Stimulated activated CD4-positive, alpha-beta T cell treated with anti-CD3 and anti-CD28 coated beads, TNF-alpha, amount 100 ng/mL, for 1 hour (primary cell): ENCODE measurements at places on chromosomes 11 and 22.

GRCh38 chr22:22556995-22557925 lies 1.8 kb downstream of the PRAME start:
- DNase-seq: no peak

GRCh38 chr11:103541186-103541795 lies 432.1 kb downstream of the DYNC2H1 start:
- no peak for DNase-seq

- peak; percentile 52 for DNase-seq
These were observed at the start of gene HDAC10 for GRCh38 chr22:50250555-50251476. Gene HDAC10, minus strand, starts transcription at chr22:50251265. Its CDS starts 233 bp downstream, at chr22:50251032.

DNA sequence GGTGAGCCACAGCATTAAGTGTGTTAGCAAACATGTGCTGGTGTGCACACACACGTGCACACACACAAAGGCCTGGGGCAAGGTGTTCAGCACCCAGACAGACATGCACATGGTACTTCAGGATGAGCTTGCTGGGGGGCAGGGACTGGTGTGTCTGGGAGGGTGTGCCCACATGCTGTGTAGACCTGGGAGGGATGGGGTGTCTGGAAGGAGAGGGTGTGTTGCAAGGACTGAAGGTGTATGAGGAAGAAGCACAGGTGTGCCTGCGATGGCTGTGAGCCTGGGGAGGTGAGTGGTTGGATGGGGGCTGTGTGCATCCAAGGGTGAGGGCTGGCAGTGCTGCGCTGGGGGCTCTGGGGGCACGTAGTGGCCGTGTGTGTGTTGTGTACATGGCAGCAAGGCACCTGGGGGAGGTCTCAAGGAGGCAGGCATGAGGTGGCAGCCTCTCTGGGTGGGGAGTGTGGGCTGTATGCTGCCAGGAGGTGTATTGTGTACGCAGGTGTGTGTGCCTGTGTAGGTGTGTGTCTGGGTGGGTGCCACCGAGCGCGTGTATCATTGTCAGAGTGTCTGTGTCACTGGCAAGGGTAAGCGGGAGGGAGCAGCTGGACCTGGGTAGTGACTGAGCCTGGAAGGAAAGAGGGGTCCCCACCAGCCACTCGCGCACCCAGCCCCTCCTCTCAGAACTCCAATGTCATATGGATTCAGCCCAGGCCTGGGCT lies 2.2 kb downstream of the NRXN2 start:
- DNase-seq: no peak

DNA sequence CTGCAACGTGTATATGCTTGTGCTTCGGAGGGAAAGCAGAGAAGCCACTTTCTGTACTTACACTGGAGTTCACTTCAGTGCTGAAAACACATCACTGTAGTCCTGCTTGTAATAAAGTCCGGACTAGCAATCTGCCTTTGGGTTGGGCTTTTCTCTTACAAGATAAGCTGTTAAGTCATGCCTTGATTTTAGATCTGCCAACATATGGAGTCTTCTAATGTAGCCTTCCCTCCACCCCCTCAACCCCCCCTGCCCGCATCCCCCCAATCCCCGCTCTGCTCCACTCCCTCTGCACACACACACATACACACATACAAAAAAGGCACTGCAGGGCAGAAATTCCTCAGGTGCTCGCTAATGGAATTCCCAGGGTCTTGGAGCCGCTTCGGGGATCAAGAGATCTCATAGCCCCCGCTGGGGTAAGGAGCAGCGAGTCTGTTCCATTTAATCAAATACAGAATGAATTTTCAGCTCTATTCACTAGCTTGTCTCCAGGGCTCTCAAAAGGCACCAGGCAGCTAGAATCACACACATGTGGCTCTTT lies 3.4 kb downstream of the CDON start:
- DNase-seq: no peak

DNA sequence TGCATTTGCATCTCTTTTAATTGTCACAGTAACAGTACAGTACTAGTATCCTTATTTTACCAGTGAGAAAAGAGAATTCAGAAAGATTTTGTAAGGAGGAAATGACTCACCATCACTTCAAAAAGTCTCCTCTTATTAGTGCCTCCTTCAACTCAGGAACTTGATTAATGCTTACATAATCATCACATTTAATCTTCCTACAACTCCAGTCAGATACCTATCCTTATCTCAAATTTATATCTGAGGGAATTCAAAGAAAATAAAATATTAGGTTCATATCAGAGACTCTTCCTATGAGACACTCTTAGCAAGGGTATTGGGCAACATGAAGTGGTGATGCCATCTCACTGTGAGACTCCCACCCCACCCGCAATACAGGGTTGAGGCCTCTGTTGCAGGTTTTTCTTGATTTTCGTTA lies 26.1 kb upstream of the CTSC start:
- DNase-seq: no peak

- DNase-seq: no peak
These were observed 5.2 kb downstream of the TEAD1 start for GRCh38 chr11:12679471-12679870.

DNA sequence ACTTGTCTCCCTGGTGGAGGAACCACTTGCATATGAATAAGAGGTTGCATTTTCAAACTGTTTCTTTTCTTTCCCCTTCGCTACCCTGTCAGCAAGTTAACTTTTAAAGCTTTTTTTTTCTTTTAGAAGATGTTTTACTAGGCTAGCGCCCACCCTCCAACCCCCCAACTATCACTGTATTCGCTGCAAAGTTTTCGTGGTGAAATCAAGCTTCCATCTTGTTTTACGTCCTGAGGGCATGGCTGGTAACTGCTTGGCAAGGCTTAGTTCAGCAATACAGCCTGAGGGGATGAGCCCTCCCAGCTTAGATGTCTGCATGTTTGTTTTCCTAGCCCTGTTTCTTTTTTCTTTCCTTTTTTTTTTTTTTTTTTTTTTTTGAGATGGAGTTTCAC lies 1359.3 kb downstream of the LRRC4C start:
- DNase-seq: no peak

GRCh38 chr11:103222806-103223205 lies 113.6 kb downstream of the DYNC2H1 start:
- DNase-seq: no peak

DNA sequence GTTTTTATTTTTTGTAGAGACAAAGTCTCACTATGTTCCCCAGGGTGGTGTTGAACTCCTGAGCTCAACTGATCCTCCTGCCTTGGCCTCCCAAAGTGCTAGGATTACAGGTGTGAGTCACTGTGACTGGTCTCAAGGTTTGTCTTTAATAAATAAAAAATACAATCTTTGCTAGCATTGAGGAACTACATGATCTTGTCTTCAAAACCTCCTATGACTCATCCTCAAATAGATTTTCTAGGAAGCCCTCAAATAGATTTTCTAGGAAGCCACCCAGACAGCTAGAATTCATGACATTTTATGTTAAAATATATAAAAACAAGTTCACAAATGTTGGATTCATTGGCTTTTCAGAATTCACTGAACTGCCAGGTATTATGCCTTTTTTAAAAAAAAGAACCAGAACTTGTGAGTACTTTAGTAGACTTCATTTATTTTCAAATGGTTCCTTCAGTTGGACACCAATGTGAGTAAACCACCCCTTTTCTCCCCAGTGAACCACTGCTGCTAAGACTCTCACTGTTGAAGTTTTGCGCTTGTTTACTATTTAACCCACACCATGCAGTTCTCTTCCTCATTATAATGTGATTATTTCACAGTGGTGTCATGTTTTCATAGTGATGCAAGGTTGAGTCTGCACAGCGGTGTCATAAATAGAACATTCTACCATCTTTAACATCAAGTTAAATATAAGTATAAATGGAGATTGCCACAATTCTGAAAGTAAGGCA lies 303.9 kb downstream of the CASP12 start:
- DNase-seq: no peak

DNA sequence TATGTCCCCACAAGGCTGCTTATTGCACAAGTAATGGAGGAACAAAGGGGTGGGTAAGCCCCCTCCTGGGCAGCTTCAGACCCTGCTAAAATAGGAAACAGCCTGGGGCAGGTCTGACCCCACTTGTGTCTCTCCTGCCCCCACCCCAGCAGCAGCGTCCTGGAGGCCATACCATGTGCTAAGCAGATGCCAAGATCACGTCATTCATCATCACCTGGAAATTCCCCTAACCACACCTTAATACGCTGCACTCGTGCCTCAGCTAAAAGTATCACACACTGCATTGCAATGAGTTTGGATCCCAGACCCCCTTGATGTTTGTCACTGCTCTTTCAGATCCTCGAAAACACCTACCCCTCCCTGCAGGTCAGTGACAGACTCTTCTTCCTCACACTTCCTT lies 27.8 kb upstream of the GGTLC2 start:
- DNase-seq: no peak

DNA sequence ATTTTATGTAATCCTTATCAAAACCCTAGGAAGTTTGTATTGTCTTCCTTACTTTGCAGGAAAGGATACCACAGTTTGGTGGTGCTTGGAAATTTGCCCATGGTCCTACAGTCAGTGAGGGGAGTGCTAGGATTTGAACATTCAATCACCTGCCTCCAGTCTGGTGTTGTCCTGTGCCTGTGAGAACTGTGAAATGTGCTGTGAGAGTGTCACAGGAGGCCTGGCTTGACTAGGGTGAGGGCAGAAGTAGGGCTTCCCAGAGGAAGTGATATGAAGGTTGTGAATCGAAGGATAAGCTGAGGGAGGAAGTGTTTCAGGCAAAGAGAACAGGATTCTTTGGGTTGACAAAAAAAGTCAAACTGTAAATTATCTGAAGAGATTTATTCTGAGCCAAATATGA lies 424.4 kb downstream of the TMEM135 start:
- DNase-seq: no peak

- no peak for DNase-seq
These were observed 27.8 kb downstream of the CYTH4 start for GRCh38 chr22:37310075-37310606.

GRCh38 chr11:129695571-129696308 lies 119.9 kb upstream of the TMEM45B start:
- DNase-seq: peak; percentile 15

- DNase-seq: no peak
These were observed 107.9 kb upstream of the BMAL1 start for GRCh38 chr11:13169709-13170108.

DNA sequence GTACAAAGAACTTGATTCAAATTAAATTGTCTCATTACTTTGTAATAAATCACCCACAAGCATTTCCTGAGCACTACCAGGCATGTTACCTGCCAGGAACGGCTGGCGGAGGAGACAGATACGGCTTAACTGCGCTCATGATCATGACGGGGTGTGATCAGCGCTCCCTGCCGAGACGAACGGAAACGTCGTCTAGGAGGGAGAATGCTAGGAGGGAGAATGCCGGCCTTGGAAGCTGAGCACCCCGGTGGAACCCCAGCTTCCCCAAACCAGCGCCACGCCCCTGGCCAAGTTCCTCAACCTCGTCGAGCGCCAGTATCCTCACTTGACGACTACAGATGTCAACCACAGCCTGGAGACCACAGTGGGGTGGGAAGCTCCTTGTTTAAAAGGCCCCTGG lies 272.8 kb downstream of the CTTN start:
- DNase-seq: no peak

DNA sequence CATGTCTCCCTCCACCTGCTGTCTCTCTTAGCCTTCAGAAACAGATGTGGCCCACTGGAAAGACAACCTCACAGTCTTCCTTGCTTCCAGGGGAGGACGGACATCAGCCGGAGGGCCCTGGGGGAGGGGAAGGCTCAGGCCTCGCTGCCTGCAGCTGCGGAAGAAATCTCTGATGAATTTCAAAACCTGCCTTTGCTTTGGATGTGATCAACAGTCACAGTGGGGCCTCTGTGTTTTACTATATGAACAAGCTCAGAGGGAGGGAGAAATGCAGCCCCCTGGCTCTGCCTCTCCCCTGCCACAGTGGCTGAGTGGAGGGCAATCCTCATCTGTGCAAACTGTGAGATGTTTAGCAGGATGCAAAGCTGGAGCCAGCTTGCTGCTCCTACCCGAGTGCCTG lies 282.8 kb downstream of the NTM start:
- DNase-seq: no peak

GRCh38 chr11:17697175-17697949 lies 22.0 kb upstream of the MYOD1 start:
- DNase-seq: no peak

- DNase-seq: no peak
These were observed 61.6 kb downstream of the LRP5 start for GRCh38 chr11:68373815-68374501.

DNA sequence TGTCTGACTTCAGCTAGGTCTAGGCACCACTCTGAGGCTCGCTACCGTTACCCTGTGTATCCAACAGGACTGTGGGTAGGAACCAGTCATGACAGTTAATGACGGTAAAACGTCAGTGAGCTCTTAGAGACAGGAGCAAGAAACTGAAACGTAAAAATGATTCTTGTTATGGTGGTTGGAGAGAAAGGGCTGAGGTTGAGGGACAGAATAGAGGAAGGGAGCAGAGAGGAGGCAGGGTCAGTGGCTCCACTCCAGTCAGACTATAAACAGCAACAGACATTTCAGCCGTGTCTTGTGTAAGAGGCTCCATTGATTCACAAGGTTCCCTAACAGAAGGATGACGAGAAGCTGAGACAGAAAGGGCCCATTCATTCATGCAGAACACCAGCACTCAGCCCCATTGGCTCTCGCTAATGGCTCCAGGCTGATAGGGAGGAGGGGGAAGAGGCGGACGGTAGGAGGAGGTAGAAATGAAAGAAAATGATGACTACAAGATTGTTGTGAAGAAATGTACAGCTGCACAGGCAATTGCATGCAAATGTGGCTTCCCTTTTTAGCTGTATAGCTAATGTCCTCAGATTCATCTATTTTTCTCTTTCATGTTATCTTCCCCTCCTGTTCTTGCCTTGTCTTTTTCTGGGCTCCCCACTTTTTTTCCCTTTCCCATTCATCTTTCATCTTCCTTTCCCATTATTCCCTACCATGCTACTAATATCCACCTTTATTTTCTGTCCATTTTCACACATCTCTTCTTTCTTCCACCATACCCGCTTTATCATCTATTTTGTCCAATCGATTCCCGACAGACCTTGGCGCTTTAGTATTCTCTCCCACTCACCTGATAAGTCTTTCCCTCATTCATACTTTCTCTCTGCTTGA lies 34.3 kb downstream of the ETS1 start:
- DNase-seq: no peak

- DNase-seq: no peak
These were observed 165.2 kb downstream of the PGR start for GRCh38 chr11:100964435-100964834.

DNA sequence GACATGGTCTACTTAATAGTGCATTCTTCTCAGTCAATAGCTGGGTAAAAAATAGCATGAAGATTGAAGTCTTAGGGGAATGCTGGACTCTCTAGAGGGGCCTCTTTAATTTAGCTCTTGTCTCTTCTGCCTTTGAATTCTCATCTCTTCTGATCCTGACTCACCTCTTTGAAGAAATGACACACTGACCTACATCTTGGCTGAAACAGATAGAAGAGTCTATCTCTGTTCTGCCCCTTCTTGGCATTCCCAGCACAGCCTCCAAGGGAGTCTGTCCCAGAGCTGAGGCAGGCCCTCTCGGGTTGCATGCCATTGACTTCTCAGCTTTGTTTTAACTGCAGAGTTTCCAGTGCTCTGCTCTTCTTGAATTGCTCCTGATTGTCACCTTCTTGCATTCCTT lies 55.7 kb downstream of the PTPRJ start:
- no peak for DNase-seq

GRCh38 chr11:8787372-8787771 lies 104.8 kb downstream of the RPL27A start:
- no peak for DNase-seq
